Right hindlimb (tissue), 1 donor: ENCODE measurements at places on chromosomes 6 and 20.

GRCh38 chr20:47355489-47356219 is 845 bp downstream of the ZMYND8 start:
- DNase-seq = peak; percentile 40

DNA sequence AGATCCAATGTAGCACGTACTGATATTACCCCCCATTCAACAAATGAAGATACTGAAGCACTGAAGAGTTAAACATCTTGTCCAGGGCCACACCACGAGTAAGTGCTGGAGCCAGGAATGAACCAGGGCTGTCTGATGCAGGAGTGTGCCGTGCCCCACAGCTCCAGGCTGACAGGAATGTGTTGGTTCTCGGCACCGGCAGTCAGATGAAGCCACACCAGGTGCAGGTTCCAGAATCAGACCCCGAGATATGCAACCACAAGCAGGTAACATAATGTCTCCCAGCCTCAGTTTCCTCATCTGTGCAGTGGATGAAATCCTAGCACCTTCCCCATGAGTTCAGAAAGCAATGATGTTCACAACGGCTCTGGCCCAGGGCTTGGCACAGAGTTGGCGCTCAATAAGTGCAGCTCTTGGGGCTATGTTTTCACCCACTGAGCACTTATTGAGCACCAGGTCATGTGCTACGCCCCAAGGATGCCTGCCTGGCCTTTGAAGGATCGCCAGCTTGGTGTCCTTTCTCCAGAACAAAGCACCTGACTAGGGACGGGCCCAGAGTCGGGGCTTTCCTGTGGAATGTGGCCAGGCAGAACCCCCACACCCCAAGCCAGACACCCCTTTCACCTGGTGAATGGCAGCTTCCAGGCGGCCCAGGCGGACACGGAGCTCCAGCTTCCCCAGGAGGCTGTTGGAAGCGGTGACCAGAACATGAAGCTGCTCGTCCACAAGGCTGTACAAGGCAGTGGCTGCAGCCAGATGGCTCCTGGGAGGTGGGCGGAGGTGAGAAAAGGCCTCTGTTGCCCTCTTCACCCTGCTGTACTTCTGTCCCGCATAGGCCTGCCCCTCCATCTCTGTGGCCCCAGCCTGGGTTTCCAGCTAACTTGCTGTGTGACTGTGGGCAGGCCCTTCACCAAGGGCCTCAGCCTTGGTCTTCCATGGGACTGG is 41.3 kb downstream of the KIAA1755 start:
- DNase-seq = no peak

DNA sequence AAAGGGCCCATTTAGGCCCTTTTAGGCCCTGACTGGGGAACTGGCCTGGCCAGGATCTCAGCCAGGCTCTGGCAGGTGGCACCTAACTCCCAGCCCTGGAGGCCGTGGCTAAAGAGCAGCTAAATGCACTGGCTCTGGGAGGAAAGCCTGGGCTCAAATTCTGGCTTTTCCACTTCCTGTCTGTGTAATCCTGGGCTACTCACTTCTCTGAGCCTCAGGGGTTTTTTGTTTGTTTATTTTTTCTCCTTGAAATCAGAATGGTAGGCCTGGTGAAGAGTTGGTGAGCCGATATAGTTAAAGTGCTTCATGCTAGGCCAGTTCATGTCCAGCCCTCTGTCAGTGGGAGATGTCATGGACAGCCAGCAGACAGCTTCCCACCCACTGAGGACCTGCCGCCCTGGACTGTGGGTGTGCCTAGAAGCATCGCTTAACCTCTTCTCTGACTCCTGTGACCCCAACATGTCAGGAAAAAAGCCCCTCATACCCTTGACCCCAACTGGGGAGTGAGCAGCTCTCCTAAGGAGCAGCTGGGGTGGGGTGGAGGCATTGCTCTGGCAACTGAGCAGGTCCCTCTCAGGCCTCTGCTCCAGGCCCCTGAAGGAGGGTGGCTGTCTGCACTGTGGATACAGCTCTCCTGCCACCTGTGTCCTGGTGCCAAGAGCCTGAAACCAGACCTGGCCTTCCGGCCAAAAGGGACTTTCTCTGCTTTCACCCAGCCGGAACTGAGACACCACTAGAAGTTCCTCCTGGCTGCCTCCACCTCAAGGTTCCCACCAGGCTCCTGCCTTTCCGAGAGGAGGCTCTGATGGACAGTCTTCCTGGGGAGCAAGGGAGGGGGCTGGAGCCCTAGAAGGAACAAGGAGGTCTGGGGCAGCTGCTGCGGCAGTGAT is 57.2 kb upstream of the MYL9 start:
- no peak for DNase-seq

GRCh38 chr20:38995536-38996044 is 33.4 kb downstream of the DHX35 start:
- no peak for DNase-seq

DNA sequence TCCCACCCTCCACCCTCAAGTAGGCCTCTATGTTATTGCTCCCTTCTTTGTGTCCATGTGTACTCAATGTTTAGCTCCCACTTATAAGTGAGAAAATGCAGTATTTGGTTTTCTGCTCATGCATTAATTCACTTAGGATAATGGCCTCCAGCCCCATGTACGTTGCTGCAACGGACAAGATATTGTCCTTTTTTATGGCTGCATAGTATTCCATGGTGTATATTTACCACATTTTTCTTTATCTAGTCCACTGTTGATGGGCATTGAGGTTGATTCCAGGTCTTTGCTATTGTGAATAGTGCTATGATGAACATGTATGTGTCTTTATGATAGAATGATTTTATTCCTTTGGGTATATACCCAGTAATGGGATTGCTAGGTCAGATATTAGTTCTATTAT is 64.1 kb upstream of the NNAT start:
- no peak for DNase-seq

DNA sequence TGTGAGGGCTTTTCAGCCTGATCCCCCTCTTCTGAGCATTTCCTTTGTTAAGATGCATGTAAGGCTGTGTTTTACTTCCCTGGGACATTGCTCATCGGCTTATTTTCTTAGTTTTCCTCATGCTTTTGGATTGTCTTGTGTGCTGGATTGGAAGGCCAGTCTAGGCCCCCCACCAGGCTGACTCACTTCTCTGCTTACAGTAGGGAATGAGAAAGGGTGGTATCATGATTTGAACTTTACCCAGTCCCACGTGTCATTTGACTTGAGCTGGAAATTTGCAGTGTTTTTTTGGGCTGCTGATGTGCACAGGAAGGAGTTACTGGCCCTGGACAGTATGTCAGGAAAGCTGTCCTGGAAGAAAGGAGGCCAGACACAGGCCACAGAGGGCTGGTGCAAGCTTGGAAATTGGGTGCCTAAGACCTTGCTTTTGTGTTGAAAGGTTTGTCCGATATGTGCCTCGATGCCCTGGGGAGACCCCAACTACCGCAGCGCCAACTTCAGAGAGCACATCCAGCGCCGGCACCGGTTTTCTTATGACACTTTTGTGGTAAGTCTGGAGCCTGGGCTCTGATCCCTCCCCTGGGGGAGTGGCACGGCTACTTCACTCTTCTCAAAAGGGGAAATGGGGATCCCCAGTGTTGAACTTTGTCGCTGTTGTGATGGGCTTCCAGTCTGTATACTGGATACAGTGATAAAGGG is 12.8 kb downstream of the RNF114 start:
- no peak for DNase-seq

- no peak for DNase-seq
These were observed 147.2 kb downstream of the RPS12 start for GRCh38 chr6:132961610-132962009.

GRCh38 chr20:63051911-63052310 is 45.1 kb upstream of the BHLHE23 start:
- DNase-seq = no peak

DNA sequence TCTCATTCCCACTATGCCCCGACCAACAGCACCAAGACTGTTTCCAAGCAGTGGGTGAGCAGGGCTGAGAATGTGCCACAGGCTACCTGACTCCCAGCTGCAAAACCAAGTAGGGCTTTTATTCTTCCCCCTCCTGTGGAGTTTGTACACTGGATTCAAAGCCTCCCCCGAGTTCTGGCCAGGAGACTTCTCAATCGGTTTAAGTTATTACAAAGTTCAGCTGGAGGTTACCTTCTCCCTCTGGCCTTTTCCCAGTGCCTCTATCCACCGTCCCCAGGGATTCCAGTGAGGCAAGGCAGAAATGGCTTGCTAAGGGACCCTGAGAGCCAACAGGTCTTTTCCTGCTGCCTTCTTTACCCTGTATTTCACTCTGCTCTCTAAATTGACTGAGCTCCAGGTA is 217.0 kb downstream of the ADGRG6 start:
- DNase-seq = no peak

GRCh38 chr6:19663479-19663878 is 173.7 kb upstream of the ID4 start:
- no peak for DNase-seq

GRCh38 chr6:24755279-24755678 is 19.5 kb upstream of the GMNN start:
- no peak for DNase-seq

DNA sequence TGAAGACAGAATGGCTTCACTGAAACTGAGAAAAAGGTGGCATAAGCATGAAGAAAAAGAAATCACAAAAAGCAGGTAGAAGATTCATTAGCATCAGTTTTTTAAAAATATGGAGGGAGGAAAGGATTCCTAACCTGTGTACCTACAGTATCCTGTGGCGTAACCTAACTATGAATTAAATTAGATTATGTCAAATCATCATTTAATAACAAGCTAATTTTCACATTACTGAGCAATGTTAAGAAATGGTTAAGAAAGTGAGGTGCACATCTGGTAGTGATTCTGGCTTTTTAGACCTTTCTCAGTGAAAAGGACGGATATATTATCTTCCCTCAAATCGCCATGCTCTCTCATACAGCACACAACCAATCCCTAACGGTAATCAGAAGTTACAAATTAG is 12.5 kb downstream of the CD164 start:
- no peak for DNase-seq

DNA sequence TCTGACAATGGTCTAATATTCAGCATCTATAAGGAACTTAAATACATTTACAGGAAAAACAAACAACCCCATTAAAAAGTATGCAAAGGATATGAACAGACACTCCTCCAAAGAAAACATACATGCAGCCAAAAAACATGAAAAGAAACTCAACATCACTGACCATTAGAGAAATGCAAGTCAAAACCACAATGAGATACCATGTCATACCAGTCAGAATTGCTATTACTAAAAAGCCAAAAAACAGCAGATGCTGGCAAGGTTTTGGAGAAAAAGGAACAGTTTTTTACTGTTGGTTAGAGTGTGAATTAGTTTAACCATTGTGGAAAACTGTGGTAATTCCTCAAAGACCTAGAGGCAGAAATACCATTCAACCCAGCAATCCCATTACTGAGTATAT is 339.0 kb upstream of the ADGRB3 start:
- no peak for DNase-seq

GRCh38 chr6:15079288-15079817 is 166.5 kb upstream of the JARID2 start:
- no peak for DNase-seq

DNA sequence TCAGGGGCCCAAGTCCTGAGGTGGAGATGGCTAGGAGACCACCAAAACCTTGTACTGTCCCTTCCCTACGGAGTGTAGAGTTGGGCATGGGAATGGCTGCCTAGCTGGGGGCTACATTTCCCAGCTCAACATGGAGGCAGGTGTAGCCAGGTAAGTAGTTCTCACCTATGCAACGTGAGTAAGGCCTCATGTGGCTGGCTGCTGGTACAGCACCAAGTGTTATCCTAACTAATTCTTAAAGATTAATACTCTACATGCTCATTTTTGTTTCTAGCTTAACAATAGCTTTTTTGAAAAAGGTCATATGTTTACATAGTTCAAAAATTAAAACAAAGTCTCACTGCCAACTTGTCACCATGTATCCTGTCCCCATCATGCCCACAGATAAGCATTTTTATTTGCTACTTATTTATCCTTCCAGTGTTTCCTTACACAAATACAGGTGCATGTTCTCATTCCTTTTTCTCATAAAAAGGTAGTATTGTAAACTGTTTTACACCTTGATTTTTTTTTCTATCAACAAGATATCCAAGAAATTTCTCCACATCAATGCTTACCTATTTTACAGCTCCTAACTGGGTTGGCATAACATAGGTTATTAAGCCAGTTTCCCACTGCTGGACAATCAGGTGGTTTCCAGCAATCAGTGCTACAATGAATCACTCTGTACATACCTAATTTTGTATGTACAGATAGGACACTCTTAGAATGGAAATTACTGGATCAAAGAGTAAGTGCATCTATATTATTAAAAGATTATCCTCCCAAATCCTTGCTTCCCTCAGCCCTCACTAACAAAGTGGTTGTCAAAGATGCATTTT is 25.5 kb downstream of the ABHD12 start:
- no peak for DNase-seq

- DNase-seq = no peak
These were observed 512.9 kb downstream of the UTRN start for GRCh38 chr6:144797881-144798589.

DNA sequence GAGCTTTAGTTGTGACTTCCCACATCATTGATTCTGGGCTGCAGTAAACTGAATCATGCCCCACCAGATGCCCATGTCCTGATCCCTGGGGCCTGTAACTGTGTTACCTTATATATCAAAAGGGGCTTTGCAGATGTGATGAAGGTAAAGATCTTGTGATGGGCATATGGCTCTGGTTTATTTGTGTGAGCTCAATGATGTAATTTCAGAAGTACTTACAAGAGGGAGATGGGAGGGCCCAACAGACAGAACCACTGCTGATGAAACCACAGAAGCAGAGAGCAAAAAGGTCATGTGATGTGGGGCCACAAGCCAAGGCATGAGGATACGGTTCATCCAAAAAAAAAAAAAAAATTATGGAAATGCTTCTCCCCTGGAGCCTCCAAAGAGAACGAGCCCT is 118.7 kb downstream of the TOX2 start:
- DNase-seq = no peak

- DNase-seq = no peak
These were observed 234.7 kb upstream of the RIMS1 start for GRCh38 chr6:71651636-71652035.
